ENCODE measurements at places on chromosomes 4 and X.

DNA sequence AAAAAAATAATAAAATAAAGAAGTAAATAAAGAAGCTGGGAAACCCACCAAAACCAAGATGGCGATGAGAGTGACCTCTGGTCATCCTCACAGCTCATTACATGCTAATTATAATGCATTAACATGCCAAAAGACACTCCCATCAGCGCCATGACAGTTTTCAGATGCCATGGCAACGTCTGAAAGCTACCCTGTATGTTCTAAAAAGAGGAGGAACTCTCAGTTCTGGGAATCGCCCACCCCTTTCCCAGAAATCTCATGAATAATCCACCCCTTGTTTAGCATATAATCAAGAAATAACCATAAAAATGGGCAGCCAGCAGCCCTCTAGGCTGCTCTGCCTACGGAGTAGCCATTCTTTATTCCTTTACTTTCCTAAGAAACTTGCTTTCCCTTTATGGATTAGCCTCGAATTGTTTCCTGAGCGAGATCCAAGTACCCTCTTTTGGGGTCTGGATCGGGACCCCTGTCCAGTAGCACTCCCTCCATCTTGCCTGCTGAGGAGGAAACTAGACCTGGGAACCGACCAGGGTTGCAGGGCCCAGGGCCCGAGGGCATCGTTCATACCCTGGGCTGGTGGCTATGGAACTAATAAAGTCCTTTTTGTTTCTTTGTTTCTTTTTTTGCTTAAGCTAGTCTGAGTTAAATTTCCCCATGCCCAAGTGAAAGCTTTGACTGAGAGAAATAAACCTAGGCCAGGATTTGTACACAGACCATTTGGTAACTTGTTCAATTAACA lies 30.9 kb downstream of the HTT-AS start:
- no peak for DNase-seq

DNA sequence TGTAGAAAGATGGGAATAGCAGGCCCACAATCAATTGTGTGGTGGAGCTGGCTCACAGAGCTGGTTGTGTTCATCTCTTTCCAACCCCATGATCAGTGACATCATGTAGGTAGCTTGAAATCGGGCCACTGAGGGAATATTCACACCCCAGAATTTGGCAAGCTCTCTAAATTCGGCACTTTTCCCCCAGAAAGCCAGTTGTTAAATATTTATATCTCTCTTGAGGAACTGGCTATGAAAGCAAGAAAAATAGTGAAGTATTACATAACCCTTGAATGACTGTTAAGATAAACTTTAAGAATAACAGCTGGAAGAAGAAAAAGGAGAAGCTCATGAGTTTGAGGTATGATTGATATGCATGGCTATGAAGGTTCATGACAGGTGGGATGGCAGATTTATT lies 38.9 kb downstream of the GPRIN3 start:
- no peak for DNase-seq

DNA sequence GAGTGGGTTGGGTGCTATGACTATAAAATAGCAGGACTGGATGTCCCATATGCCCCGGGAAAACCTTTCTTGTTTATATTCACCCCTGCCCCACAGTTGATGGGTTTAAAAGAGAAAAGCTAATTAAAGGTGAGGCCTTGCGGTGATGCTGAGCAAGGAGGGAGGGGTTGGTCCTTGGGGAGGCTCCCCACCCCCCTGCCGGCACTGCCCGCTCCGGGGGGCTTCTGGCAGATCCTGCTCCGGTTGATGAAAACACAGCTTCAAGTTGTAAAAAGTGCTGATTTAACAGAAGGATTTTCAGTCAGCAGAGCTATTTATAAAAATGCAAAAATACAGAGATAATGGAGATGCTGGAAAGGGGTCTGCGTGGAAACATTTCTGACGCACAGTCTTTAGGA lies 68.6 kb downstream of the MTMR1 start:
- DNase-seq: no peak

- no peak for DNase-seq
Measured at GRCh38 chr4:105145903-105146275, 787 bp upstream of the TET2 start.

DNA sequence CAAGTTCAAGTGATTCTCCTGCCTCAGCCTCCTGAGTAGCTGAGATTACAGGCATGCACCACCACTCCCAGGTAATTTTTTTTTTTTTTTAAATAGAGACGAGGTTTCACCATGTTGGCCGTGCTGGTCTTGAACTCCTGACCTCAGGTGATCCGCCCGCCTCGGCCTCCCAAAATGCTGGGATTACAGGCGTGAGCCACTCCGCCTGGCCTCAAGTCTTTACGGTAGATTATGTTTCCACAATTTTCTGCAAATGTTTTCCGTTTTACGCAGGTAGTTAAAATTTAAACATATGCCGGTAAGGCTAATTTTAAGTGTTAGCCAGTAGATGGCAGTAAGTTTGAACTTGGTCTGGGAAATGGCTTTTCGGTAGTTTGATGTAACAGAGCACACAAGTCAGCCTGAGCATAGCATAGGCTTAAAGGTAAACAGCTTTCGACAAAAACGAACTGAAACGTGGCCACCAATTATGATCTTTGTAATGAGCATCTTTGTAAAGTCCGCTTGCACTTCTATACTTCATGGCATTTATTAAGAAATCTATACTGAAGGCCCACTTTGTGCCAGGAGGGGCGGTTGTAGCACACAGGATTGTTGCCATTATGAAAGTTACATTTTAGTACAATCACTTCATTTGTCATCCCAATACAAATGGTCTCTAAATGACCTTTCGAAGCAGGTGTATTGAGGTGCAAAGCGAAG lies 31.1 kb downstream of the CCKAR start:
- peak; percentile 75 for DNase-seq

DNA sequence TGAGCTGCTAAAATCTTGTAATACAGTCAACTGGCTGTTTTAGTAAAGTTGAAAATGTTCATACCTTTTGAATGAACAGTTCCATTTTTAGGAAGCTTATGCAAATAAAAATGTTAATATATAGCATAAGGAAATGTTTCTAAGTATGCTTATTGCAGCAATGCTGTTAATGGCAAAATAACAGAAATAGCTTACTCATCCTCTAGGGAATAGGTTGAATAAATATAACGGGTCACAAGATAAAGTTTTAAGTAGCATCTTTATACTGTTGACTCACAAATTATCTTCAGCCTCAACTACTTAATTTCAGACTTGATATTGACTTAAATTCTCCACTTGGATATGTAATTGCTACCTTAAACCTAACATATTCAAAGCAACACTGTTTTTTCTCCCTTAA lies 27.7 kb downstream of the HERC3 start:
- DNase-seq: no peak

DNA sequence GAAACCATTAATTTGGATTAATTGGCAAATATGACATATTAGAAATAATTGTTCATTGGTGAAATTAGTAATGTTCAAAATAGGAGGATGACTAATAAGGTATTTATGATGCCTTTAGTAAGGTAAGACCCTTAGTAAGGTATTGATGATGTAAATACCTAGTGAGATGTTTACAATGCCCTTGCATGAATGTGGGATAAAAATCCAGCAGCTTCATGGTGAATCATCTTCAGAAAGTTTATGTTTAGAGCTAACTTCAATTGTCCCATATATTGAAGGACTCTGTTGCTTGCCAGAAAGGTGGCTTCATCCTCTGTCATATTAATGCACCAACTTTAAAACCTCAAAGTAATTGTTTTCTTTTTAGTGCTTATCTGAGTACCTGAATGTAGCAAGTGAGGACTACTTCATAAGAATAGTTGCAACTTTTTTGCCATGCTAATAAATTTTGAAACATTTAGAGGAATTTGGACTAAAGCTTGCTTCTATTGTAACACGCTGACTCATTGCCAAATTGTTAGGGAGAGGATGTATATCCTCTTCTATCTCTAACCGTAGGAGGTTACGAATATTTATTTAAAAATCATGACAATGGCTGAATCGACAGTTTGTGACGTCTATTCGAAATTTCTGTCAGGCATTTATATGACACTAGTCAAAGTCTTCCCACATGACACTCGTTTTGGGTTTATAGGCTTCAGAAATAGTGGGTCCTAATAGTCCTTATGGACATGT lies 174.1 kb upstream of the HS3ST1 start:
- DNase-seq: no peak

Data from AG08395 (cell line).